NCI-H187 treated with DMSO at 0.1 percent for 48 hours (cell line): ENCODE measurements at places on chromosomes 2 and 18.

GRCh38 chr18:58496231-58496630 is 132.7 kb downstream of the ALPK2 start:
- no peak for DNase-seq

GRCh38 chr2:172919732-172920131 is 155.9 kb upstream of the MAP3K20 start:
- no peak for DNase-seq

- DNase-seq: no peak
Observed at GRCh38 chr2:104056451-104056850, 797.5 kb upstream of the POU3F3 start.

- DNase-seq: no peak
Observed at GRCh38 chr2:224948859-224949258, 93.4 kb downstream of the DOCK10 start.

DNA sequence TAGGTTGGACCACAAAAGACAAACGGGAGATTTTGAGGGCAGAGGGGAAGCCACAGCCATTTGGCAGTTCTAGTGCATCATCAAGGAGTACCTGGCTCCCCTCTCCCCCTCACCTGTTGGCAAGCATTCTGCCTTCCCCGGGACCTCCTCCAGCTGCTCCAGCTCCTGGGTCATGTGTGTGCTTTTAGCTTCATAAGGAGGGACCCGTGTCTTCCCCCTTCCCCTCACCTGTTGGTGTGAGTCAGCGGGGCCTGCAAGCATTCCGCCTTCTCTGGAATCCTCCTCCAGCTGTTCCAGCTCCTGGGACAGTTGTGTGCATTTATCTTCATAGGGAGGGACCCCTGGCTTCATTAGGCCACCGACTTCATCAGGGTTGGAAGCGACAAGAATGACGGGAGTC is 58.8 kb downstream of the SPP2 start:
- DNase-seq: no peak

DNA sequence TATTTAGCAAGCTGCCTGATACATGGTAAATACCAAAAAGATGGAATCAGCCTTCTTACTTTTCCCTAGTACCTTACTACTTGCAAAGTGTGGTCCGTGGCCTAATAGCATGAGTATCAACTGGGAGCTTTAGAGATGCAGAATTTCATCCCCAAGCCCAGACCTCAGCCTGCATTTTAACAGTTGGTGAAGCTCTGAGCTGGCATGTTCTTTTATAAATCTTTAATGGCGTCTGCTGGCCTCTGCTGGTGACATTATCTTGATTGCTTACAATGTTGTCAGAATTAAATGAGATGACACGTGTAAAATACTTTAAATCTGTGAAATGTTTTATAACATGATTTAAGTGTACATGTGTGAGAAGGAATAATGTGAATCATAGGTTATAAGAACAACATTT is 115.1 kb upstream of the NOSTRIN start:
- DNase-seq: no peak

- DNase-seq: no peak
Observed at GRCh38 chr18:40197711-40198110, 1757.3 kb upstream of the PIK3C3 start.

- DNase-seq: no peak
Observed at GRCh38 chr2:72837171-72837570, 11.3 kb upstream of the EXOC6B start.

- DNase-seq: no peak
Observed at GRCh38 chr2:127065299-127065939, 41.5 kb downstream of the BIN1 start.

DNA sequence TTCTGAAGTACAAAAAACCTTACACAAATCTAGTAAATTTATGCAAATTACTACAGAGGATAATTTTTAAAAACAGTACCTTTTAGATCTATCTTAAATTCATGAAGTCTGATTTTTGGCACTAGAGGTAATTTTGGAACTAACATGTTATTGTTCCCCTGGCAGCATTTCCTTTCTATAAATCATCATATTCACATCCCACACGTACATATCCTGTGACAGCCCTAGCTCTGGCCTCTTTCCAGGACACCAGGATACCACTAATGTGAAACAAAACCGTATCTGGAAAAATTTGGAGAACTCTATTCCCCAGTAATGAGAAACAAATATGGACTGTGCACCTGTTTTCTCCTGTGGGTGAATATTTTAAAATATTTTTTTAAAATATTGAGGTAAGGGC is 14.0 kb upstream of the BIRC6 start:
- DNase-seq: no peak

- no peak for DNase-seq
Observed at GRCh38 chr2:141439524-141439923, 691.3 kb downstream of the LRP1B start.

- no peak for DNase-seq
Observed at GRCh38 chr2:45712570-45712969, 61.1 kb downstream of the PRKCE start.

DNA sequence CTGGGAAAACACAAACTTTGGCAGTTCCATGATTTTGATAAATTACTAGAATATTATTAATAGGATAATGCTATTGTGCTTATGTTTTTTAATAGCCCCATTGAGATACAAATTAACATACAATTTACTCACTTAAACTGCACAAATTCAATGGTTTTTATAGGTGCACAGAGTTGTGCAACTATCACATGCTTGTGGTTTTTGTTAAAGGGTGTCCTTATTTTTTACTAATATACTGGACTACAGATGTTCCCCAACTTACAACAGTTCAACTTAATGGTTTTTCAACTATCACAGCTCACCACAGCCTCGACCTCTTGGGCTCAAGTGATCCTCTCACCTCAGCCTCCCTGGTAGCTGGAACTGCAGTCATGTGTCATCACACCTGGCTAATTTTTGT is 76.6 kb downstream of the OSBPL1A start:
- no peak for DNase-seq
